Stimulated activated CD4-positive, alpha-beta T cell treated with anti-CD3 and anti-CD28 coated beads, TNF-alpha, amount 100 ng/mL, for 4 hours (primary cell): ENCODE measurements at places on chromosomes 7 and 10.

DNA sequence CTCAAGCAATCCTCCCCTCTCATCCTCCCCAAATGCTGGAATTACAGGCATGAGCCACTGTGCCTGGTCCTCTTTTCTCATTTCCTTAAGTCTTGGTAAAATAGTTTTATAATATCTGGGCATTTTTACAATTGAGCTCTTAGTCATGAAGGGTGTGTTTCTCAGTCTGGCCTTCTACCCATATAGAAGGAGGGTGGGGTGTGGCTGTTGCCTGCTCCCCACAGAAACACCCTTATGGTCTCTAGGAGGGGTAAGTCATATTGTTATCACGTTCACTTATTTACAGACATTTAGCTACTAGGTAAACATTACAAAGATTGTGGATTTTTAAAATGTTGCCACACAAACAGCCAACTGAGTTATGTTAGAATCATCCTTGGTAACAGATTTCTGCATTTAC, 6.7 kb upstream of the OTUD1 start:
- DNase-seq: no peak

DNA sequence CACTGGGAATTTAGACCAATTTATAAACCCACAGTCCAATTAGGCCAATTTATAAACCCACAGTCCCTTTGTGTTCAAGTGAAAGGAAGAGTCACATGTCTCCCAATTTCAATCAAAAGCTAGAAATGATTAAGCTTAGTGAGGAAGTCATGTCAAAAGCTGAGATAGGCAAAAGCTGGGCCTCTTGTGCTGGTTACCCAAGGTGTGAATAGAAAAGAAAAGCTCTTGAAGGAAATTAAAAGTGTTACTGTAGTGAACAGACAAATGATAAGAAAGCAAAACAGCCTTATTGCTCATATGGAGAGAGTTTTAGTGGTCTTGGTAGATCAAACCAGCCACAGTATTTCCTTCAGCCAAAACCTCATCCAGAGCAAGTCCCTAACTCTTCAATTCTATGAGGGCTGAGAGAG, 245.0 kb downstream of the HDAC9 start:
- no peak for DNase-seq

GRCh38 chr10:12589291-12589690, 239.9 kb downstream of the CAMK1D start:
- DNase-seq: no peak

GRCh38 chr7:158784270-158784669, 45.0 kb downstream of the ESYT2 start:
- DNase-seq: no peak

DNA sequence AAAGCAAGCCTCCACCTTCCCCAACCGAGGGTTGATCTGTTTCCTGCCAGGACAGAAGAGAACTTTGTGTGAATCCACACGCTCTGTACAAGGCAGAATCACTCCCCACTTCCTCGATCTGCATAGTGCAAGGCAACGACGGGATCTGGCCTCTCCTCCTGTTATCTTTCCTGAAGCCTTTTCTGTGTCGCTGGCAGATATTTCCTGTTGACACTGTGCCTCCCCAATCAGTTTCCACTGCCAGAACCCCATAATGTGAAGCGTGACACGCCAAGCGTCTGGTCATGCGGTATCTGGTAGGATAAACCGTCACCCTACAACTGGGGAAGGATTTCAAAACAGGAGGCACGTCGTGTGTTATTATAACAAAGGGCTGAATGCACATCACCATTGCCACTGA, 57.2 kb downstream of the FAM171A1 start:
- no peak for DNase-seq

- no peak for DNase-seq
These were observed 26.4 kb downstream of the CHST15 start for GRCh38 chr10:124066781-124067714.

DNA sequence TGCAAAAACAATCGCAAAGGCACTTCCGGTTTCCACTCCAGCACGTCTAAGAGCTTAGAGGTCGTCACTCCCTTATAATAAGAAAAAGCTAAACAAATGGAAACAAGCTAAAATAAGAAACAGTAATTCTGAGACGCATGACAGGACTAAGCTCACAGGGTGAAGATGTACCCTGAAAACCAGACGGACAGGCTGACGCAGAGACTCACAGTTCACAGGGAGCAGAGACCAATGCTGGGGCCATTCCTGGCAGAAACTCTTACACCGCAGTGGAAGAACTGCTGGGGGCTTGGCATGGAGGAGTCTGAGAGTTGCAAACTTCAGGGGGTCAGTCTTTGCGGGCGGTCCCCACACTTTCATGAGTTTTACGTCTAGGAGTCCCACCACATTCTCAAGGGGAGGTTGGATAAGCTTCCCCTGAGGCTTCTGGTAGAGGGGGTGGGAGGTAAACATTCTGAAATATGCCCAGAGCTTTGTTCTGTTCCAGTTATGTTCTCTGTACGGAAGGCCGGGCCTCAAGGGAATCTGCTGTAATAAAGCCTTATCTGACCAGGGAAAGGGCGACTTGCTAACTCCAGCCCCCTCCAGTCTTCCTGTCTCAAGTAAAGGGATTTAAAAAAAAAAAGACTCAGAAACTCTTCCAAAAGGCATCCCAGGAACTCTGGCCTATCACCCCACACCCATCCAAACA, 47.8 kb downstream of the BRI3 start:
- no peak for DNase-seq

DNA sequence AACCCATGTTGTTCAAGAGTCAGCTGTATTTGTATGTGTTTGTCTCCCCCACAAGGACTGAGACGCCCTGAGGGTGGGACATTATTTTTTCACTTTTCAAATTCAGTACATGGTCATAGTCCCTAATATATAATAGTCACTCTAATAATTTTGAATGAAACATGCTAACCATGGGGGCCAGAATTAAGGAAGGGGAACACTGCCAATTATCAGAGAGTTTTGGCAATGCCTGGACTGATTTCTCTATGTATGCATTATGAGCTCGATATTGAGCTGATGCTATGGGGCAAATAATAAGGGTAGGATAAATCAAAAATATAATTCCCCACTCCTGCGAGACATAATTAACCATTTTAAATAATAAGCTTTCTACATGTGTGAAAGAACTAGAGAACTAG, 87.4 kb downstream of the CPED1 start:
- no peak for DNase-seq

- no peak for DNase-seq
These were observed 473.0 kb downstream of the RPS24 start for GRCh38 chr10:78506614-78507013.

DNA sequence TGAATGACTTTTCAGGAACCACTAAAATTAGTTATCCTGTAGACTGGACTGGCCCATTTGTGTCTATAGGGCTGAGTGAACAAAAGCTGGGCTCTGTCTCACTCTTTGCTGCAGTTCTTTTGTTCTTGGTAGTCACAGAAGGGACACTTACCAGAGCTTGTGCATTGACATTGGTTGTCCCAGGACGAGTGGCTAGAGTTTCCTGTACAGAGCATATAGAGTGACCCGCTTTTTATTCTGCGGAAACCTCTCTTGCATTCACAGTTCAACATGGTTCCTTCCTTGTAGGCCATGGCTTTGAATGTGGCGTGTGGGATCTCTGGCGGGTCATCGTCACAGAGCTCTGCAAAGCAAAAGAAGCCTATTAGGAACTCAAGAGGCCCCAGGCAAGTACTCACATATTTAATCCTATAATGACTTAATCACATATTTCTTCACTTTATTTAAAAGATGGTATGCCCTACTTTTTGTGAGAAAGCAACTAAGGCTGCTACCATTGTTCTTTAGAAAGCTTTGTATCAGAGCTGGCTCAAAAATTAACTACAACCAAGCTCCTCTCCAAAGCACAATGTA, 36.4 kb downstream of the IL2RA start:
- no peak for DNase-seq

GRCh38 chr10:14602807-14603533, 171.7 kb downstream of the FAM107B start:
- no peak for DNase-seq

GRCh38 chr7:132672200-132672990, 96.1 kb upstream of the PLXNA4 start:
- DNase-seq: no peak

GRCh38 chr10:100895896-100896295, 16.9 kb upstream of the SLF2 start:
- DNase-seq: no peak

- DNase-seq: no peak
These were observed 658.1 kb upstream of the MGMT start for GRCh38 chr10:128808921-128809440.

- DNase-seq: no peak
These were observed 64.1 kb upstream of the RNF32 start for GRCh38 chr7:156576216-156577058.

- DNase-seq: no peak
These were observed 182.1 kb downstream of the CHCHD3 start for GRCh38 chr7:132899833-132900232.
